ENCODE measurements at places on chromosomes 1 and 21.

DNA sequence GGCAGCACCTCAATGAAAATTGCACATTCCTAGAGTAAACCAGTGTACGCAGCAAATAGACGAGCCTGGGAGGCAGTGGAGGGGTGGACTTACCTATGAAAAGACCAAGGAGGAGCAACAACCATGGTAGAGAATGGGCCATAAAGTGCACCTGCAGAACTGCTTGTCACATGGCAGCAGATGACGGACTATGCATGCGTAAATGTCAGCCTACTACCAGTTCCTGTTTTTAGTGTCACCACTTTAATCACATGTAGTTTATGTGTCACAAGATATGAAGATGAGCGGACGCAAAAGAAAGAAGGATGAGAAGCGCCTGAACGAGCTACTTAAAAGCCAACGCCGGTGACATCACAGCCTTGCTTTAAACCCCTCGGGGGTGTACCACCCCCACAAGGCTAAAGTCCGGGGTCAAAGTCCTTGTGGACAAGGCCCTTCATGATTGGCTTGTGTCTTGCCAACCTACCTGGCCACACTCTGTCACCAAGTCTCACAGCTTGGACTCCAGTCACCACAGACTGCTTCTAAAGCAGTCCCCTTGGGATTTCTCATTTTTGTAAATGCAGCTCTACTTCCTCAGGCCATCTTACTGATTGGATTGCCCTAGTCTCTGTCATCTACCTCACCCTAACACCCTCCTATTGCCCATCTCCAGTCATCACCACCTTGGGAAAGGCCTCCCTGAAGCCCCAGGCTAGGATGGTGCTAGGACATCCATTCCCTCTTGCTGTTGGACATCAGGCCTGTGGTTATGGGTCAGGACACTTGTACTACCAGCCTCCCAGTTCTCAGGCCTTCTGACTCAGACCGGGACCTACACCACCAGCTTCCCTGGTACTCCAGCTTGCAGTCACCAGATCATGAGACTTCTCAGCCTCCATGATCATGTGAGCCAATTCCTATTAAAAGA is 6.0 kb upstream of the LY9 start:
- DNase-seq, result no peak

GRCh38 chr1:101167891-101168290 is 68.9 kb upstream of the S1PR1 start:
- DNase-seq, result no peak

- no peak for DNase-seq
Observed at GRCh38 chr1:38616846-38617245, 242.7 kb downstream of the RRAGC start.

- peak; percentile 64 for DNase-seq
Observed at GRCh38 chr1:24111996-24112779, at the start of gene MYOM3. Gene MYOM3 (minus strand): TSS chr1:24112135. CDS start chr1:24108636, 3,499 bp downstream.

GRCh38 chr21:30990514-30991262 is 47.6 kb downstream of the KRTAP19-8 start:
- no peak for DNase-seq

- peak; percentile 79 for DNase-seq
Observed at GRCh38 chr1:226121587-226122400, 59.3 kb downstream of the H3-3A start.

GRCh38 chr1:171116676-171117075 is 26.0 kb downstream of the FMO3 start:
- DNase-seq, result no peak

- no peak for DNase-seq
Observed at GRCh38 chr21:16408280-16408679, 678.5 kb downstream of the USP25 start.

DNA sequence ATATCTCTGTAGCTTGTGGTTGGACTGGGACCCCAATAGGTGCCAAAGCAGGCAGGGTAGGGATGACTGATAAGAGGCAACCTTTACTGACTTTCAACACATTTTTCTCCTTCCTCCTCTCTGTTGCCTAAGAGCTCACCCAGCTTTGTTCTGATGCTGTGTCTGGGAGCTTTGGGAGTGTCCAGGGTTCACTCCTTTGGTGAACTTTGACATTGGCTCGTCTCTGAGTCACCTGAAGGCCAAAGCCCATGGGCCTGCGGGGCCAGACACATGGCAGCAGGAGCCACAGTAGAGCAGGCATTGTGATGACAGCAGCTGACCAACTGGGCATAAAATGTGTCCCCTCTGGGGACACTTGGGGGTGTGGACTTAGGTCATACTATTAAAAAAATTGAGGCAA is 99.5 kb upstream of the ZNF644 start:
- DNase-seq, result no peak

GRCh38 chr1:83761167-83762038 is 237.5 kb downstream of the TTLL7 start:
- DNase-seq, result peak; percentile 22

DNA sequence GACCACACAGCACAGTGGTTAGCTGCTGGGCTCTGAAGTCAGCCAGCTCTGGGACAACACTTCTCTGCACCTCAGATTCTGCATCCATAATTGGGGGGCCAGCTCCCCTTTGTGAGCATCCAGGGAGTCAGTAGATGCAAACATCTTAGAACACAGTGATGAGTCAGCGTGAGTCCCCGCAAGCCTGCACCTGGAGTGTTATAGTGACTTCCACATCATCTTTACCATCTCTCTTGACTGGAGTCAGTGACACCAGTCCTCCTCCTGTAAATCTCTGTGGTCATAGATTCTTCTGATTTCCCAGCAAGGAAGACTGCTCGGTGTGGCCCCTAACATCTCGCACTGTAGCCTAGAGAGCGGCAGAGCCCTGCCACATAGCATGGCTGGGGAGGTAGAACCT is 13.9 kb upstream of the EDN2 start:
- DNase-seq, result no peak

DNA sequence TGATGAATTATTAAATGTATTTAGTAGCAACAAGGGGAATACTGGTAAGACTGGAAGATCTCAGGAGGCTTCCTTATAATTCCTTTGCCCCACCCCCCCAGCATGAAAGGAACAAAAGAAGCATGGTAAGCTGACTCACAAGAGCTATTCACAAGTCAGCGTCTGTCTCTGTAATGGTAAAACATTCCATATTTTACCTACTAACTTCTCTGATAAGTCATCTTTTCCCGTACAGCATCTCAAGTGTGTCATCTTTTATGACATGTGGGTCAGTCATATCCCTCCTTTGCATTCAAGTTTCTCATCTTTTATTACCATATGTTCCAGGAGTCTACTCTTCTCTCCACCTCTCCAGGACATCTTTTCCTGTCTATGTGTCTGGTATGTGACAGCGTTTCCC is 241.3 kb downstream of the PLA2G4A start:
- DNase-seq, result no peak

DNA sequence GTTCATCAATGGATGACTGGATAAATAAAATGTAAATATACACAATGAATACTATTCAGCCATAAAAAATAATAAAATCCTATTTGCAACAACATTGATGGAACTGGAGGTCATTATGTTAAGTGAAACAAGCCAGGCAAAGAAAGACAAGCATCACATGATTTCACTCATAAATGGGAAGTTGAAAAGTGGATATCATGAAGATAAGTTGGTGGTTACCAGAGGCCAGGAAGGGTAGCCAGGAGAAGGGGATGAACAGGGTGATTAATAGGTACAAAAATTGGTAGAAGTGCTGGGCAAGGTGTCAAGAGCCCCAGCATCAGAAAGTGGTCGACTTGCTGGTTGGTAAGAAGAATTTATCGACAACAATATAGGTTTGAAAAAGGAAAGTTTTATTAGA is 1.3 kb upstream of the PARK7 start:
- DNase-seq, result no peak

DNA sequence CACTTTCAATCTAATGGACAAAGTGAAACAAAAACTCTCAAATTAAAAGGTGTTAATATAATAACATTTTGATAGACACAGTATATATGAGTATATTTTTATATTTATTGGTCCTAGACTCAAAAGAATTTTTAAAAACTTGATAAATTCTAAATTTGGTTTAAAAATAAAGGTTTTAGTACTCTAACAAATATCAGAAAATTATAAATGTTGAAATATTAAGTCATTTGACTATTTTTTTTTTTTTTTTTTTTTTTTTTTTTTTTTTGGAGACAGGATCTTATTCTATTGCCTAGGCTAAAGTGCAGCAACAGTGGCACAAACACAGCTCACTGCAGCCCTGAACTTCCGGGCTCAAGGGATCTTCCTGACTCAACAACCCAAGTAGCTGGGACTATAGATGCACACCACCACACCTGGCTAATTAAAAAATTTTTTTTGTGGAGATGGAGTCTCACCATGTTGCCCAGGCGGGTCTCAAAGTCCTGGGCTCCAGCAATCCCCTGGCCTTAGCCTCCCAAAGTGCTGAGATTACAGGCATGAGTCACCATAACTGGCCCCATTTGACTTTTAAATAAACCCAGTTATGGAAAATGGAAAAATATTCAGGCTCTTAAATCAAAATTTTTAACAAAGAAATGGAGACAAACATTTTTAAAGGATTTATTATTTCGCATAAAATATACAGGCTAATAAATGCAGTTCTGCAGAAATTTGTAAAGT is 60.8 kb upstream of the RBM34 start:
- no peak for DNase-seq
